ENCODE measurements at places on chromosomes 1 and 21.

DNA sequence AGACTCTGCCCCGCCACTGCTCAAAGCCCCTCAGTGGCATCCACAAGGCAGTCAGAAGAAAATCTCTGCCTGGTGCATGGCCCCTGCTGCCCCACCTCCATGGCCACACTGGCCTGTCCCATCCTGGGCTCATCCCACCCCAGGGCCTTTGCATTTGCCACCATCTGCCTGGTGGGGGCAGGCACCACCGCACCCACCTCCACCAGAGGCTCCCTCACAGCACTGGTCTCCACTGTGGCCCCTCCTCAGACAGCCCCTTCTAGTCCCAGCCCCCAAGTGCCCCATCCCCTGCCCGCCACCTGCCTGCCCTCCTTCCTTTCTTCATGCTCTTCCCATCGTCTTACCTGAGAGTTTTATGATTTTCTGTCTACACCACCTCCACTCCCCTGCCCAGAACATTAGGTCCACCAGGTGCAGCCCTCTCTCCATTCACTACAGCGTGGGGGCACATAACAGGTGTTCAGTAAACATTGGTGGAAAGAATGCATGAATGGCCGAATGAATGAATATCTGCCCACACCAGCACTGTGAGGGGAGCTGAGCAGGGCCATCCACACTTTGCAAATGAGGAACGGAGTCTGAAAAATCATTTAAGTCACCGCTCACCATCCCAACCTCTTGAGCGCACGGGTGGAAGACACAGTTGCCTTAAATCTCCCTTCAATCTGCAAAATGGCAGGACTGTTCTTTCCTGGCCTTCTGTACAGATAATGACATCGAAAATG lies 2.1 kb downstream of the PRDM15 start:
- no peak for DNase-seq

GRCh38 chr21:44279354-44280260 lies 6.1 kb upstream of the AIRE start:
- no peak for DNase-seq

GRCh38 chr1:27993241-27993640 lies 33.5 kb downstream of the XKR8 start:
- DNase-seq = no peak

DNA sequence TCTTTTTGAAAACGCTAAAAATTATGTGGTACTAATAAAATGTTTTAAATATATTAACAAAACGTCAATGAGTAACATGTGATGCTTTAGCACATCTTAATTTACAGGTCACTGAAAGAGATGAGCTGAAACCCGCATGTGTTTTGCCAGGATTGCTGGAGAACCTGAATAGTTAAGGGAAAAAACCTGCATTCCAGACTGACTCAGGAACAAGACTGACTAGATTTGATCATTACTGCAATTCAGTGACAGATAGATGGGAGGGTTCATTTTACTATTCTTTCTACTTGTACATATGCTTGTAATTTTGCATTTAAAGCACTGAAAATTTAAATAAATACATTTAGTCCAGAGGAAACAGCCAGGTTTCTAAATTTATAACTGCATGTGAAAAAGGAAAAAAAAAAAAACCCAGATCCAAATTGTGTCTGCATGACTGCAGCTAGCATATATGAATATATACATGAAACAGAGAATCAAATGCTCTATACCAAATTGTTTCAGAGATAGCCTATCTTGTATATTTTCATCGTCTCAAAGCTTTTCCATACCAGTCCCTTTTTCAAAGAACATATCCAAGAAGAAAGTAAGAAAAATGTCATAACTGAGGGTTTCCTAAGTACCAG lies 71.7 kb downstream of the APP start:
- DNase-seq = no peak

- DNase-seq = no peak
Observed at GRCh38 chr1:33905241-33905640, 41.4 kb downstream of the HMGB4 start.

DNA sequence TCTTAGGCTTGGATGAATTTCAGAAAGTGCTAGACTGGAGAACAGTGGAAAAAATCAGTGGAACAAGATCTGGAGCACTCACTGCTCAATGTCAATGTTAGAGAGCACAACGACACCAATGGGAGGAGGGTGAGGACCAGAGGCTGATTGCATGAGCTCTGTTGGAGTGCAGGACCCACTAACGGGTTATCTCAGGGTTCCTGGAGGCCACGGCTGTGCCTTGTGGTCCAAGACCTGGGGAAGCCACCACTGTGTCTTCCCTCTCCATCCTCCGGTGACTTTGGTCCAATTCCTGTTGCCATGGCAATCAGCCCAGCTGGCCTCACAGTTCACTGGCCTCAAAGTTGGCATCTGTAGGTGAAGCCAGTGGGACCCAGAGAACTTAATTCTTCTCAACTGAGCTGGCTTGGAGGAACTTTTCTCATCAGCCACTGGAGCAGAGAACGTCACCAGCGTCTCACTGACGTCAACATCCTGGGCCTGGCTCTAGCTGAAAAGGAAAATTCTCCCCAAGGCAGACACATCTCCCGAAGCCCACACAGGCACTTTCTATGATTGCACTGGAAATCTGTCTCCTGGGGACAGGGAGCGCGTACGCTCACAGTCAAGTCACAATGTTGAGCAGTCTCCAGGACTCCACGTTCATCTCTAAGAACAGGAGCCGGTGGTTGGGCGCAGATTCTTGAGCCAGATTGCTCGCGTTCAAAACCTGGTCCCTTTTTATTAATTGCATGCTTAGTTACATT lies 21.9 kb upstream of the GPR157 start:
- no peak for DNase-seq

- DNase-seq = no peak
Observed at GRCh38 chr1:34758751-34759150, 789 bp upstream of the GJB4 start.

- no peak for DNase-seq
Observed at GRCh38 chr1:239123260-239123659, 263.1 kb upstream of the CHRM3 start.

- DNase-seq = peak; percentile 84
Observed at GRCh38 chr1:26602378-26602959, 72.9 kb downstream of the RPS6KA1 start.

- DNase-seq = no peak
Observed at GRCh38 chr1:180971273-180971997, 51.2 kb downstream of the STX6 start.

DNA sequence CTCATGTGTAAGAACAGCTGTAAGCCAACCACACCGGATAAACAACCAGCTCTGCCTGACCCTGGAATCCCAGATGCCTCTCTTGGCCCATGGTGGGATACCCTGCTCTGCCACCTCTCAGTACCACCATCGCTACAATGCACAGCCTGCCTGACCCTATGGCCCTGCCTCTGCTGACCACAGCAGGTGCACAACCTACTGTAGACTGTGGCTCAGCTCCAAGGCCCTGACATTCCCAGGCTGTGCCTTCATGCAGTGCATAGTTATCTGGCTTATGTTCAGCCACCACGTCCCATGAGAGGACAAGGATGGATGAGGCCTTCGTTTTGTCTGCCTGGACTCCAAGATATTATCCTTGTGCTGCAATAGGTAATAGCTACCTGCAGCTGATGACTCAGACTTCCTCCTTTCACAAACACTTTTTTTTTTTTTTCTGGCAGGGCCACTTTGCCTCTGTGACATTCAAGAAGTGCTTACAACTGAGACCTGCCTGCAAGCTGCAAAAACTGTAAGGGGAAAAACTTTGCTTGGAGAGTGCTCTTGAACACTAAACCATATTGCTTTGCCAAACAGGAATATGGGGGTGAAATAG lies 177.7 kb downstream of the URB2 start:
- DNase-seq = no peak

DNA sequence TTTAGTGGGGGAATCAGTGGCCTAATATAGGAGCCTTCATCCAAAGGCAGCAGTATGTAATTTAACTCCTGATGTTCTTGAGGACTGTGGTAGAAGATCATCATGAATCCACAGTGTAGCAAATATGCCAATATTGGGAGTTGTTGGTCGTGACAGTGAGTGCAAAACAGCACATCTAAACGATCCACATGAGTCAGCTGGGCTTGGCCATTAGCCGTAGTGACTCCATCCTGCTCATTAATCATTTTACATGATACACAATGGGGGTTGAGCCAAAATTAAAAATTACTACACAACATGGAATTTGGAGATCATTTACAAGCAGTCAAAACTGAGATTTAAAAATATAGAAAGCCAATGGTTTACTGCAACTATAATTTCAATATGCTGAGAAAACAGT lies 653.9 kb upstream of the CAMK1G start:
- DNase-seq = no peak
